ENCODE measurements at places on chromosomes 2 and 18.

GRCh38 chr2:216696751-216697560, 1.6 kb upstream of the IGFBP5 start:
- peak; percentile 54 for DNase-seq

- DNase-seq: no peak
Measured at GRCh38 chr18:11872479-11873136, 21.4 kb downstream of the CHMP1B start.

GRCh38 chr2:43425659-43426058, 170.2 kb downstream of the THADA start:
- no peak for DNase-seq

GRCh38 chr2:65511306-65511705, 78.9 kb upstream of the SPRED2 start:
- no peak for DNase-seq
